Right hindlimb (tissue), 1 donor: ENCODE measurements at places on chromosomes 3 and 15.

- DNase-seq = no peak
These were observed 24.0 kb downstream of the TKT start for GRCh38 chr3:53231532-53232511.

GRCh38 chr3:10517627-10518026 is 12.2 kb upstream of the ATP2B2 start:
- peak; percentile 4 for DNase-seq

GRCh38 chr15:31265871-31266711 is 60.5 kb upstream of the KLF13 start:
- peak; percentile 51 for DNase-seq

GRCh38 chr3:27200721-27201489 is 168.3 kb downstream of the NEK10 start:
- no peak for DNase-seq

- no peak for DNase-seq
These were observed 97.2 kb downstream of the CLDN1 start for GRCh38 chr3:190224863-190225692.

GRCh38 chr3:86814321-86814720 is 176.6 kb downstream of the VGLL3 start:
- DNase-seq = no peak

- DNase-seq = no peak
These were observed 44.4 kb downstream of the ITGA11 start for GRCh38 chr15:68387381-68388143.

DNA sequence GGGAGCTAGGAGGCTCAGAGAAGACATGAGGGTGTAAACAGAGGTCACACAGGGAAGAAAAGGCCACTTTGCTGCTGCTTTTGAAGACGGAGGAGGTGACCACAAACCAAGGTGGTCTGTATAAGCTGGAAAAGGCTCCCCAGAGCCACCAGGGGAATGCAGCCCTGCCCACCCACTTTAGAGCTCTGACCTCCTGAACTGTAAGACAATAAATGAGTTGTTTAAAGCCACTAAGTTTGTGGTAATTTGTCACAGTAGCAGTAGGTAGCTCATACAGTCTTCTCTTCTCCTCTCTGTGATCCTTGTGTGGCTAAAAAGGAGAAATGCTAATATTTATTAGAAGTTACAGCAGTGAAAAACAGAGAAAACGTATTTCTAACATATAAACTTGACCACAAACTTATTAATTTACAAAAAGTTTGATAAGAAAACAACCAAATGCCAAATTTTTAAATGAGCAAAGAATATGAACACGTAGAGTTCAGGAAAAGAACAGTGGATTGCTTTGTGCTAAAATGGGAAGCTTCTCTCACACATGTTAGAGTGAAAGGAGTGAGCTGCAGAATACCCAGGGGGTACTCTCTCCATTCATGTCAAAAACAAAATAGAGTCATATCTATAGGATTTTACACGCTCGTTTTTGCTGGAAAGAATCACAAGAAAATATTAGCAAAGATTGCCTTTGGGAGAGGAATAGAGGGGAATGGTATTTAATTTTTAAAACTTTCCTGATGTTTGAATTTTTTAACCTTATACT is 71.0 kb downstream of the NOX5 start:
- DNase-seq = no peak

DNA sequence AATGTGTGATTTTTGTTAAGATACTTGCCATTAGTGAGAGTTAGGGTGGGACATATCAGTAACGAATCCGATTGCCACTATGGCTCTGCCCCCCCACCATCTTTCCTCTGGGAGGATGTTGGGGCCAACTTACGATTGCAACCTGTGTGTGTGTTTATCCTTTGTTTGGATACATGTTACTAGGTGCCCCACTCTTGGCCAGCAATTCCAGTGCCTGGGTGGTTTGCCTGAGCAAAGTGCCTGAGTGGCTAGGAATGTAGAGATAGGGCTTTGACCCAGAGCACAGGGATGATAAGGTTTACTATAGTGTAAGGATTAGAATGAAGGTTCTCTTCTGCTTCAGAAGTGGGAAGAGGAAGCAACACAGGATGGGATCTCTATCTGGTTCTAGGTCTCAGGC is 231.8 kb downstream of the TP63 start:
- DNase-seq = no peak

DNA sequence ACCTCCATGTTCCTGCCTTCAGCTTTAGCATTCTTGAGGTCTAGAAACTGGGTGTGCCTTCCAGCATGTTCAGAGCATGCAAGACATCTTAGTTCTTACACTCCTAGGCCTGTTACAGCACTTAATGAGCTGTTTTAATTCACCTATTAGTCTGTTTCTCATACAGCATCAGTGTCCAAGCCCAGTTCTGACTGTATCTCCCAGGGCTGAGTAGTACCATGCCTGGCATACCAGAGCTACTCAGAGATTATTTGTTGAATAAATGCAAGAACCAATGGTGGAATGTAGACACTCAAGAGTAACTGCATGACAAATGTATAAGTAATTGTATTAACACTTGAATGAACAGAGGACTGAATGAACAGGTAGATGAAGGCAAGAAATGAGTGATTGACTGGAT is 61.8 kb upstream of the SCN5A start:
- no peak for DNase-seq

GRCh38 chr3:2967871-2968270 is 142.3 kb downstream of the IL5RA start:
- DNase-seq = no peak

- no peak for DNase-seq
These were observed 20.8 kb downstream of the CIAO2A start for GRCh38 chr15:64072812-64073211.
